ENCODE measurements at places on chromosomes 2 and 18.
A peak's percentile ranks its signal among the peaks of the same experiment; 100 is the strongest.

- no peak for DNase-seq
Measured at GRCh38 chr18:48580782-48581181, 42.0 kb downstream of the CTIF start.

DNA sequence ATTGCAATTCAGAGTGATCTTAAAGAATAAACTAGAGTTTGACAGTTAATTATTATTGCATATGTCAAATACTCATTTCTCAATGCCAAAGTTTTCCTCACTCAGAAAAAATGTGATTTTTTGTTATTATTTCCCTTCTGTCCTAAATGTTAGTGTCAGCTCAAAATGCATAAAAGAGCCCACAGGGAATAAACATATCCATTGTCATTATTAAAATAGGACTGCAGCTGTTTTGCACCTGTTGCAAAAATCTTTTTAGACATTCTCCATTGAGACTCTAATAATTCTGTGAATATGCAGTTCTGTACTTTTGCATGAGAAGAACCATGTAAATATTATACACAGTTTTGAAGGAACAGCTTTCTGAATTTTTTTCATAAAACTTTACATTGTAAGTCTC lies 540.0 kb upstream of the SLC39A10 start:
- DNase-seq: no peak

DNA sequence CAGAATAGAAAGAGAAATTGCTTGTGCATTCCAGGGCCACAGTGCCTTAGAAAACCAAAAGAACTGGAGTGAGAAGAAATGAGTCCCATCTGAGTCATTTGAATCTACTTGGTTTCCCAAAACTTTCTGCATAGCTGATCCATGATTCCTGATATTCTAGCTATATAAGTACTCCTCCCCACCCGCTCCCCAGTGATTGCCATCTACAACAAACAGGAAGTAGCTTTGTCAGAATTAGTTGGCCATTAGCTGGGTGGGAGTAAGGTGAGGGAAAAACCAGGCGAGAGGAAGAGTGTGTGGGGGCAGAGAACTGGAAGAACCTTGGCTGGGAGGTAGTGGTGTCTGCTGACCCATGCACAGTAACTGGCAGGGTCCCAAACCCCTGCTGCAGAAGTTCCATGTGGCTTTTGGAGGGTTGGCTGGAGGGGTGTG lies 122.1 kb downstream of the ACAA2 start:
- no peak for DNase-seq

DNA sequence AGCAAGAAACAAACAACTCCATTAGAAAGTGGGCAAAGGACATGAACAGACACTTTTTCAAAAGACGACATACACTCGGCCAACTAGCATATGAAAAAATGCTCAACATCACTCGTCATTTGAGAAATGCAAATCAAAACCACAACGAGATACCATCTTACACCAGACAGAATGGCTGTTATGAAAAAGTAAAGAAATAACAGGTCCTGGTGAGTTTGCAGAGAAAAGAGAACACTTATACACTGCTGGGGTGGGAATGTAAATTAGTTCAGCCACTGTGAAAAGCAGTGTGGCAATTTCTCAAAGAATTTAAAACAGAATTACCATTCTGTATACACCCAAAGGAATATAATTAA lies 130.5 kb downstream of the PLCL1 start:
- no peak for DNase-seq

GRCh38 chr2:216116418-216116817 lies 7.3 kb downstream of the XRCC5 start:
- DNase-seq: no peak

DNA sequence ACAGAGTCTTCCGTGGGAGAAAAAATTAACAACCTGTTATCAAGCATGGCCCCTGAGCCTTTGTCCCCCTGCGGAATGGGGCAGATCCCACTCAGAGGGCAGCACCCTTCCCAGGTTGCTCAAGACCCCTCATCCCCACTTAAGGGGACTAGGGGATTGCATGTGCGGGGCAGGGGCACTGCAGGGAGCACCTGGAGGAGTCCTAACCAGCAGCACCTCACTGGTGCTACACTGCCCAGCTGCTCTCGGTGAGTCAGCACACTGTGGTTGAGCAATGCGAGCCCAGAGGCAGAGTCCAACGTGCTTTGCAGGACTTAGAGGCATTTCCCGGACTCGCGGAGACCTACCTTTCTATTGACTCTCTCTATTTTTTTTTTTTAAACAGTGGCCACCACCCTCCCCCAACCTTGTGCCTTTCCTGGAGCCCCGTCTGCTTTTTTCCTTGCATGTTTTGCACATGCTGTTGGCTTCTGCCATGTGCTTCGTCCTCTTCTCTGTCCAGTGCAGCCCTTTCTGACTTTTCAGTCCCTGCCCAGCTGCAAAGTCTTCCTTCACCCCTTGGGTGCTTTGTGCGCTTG lies 74.0 kb downstream of the IL1R2 start:
- DNase-seq: peak; percentile 42

GRCh38 chr18:67109535-67109934 lies 407.0 kb downstream of the DSEL start:
- no peak for DNase-seq

- DNase-seq: no peak
Measured at GRCh38 chr2:41966431-41966893, 81.4 kb upstream of the PKDCC start.

DNA sequence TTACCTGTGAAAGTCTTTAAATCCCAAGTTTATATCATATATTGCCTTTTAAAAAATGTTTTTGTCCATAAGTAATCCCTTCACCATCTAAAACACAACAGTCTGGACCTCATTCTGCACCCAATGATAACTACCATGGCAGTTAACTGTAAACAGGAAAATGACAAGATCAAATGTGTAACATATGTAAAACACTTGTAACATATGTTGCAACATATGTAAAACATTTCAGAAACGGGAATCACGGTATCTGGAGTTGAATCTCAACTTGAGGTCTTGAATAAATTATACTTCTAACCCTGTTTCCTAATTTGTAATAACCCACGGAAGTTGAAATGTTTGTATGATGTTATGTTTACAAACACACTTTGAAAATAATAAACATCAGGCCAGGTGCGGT lies 6.2 kb downstream of the LRPPRC start:
- DNase-seq: no peak

DNA sequence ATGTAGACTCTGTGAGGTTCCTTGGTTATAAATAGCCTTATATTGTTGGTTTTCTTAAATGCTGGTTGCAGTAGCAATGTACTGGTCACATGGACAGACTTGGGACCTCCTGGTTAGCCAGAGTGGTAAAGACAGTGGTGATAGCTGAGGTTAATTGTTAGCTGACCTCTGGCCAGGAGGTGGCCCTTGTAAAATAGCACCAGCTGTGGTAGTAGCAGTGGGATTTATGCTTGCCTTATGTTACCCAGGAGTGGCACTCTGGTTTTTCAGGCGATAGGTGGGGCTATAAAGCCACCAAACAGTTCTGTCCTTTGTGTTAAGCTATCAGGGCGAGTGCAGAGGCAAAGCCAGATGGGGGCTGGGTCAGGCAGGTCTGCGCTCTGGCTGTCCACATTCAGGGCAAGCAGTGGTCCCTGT lies 94.8 kb upstream of the SRD5A2 start:
- peak; percentile 23 for DNase-seq

DNA sequence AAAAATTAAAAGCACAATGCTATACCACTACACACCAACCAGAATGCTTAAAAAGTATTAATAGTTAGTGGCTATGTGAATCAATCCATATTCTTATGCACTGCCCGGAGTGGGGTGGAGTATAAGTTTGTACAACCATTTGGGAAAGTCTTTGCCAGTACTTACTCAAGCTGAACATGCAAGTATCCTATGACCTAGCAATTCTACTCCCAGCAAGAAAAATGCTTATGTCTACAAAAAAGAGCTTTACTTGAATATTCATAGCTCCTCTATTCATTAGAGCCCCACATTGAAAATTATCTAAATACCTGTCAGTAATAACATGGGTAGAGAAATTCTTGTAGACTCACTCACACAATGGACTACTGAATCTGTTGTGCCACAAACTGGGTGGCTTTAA lies 21.4 kb upstream of the CNOT11 start:
- no peak for DNase-seq

DNA sequence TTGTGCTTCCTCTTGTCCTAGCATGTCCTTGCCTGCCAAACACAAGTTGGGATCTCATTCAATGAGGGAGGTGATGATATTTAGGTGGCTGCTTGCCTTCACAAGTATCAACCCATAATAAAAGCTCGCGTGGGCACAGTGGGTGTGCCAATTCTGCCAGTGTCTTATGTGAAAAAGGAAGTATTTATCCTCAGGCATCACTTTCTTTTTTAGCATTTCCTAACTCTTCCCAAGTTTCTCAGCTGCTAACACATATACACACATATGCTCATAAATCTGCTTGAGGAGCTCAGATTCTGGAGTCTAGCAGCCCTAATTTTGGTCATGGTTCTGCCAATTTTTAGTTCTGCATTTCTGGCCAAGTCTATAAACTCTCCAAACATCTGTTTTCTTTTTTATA lies 319.5 kb upstream of the HNMT start:
- no peak for DNase-seq
